T1000 (cell line): ENCODE measurements at places on chromosomes 5 and 9.

GRCh38 chr5:173582216-173583111, 34.0 kb downstream of the BOD1 start:
- no peak for DNase-seq

DNA sequence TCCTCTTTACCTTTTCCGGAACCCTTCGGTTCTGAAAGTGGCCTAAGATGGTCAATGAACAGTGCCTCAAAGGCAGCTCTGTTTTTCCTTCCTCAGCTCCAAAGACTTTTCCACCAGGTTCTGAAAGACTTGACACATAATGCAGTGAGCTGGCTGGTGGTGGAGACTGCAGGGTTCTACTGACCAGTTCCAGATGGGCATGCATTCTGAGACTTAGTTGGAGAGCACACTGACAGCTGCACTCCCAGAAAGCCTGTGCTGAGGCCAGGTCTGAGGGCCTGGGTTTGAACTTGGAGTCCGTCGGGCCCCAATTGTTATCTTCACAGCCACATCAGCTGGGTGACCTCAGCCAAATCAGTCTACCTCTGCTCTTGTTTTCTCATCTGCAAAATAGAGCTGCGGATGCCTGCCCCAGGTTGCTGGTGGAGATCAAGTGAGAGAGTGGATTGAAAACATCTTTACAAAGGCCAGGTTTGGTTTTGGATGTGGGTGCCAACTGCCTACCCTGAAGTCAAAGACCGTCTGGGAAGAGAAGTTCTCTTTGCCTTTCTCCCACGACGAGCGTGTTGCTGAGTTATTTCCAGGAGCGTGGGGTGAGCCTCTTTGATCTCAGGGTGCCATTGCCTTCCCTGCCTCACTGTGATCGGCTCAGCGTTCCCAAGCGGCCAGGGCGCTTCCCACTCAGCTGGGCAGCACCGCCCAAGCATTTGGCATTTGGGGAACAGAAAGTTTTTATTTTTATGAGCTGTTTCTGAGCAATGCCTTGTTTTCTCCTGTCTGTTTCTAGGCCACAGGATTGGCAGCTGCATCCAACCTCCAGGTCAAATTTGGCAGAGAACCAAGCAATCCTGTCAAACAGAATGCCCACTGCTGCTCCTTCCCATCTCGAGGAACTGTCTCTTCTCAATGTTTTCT, 54.9 kb downstream of the RAD23B start:
- DNase-seq, result no peak

DNA sequence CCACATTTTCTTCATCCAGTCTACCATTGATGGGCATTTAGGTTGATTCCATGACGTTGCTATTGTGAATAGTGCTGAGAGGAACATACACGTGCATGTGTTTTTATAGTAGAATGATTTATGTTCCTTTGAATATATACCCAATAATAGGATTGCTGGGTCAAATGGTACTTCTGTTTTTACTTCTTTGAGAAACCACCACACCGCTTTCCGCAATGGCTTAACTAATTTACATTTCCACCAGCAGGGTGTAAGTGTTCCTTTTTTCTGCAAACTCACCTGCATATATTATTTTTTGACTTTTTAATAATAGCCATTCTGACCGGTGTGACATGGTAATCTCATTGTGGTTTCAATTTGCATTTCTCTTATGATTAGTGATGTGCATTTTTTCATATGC, 82.2 kb upstream of the RFX3 start:
- DNase-seq, result no peak

DNA sequence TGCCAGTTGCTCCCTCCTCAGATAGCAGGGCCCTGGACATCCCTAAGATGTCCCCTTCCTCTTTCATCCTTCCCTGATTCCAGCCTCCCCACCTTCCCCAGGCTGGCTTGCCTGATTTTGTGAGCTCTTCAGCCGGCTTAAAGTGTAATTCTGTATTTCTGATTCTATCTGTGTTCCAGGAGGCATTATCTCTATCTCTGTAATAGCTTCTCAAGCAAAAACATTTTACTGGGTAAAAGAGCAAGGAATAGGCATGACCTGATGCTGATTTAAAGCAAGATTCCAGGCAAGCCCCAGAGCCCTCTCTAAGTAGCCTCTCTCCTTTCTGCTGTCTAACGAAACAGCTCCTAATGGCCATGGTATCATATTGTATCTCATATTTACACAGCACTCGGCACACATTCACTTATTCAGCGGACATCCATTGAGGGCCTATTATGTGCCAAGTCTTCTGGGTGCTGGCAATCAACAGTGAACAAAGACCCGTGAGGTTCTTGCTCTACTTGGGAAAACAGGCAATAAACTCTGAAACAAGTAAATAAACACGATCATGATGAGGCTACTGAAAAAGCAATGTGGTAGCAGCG, 100.9 kb upstream of the MSX2 start:
- no peak for DNase-seq
